Common myeloid progenitor, CD34-positive (primary cell): ENCODE measurements at places on chromosomes 11 and 22.

- DNase-seq = peak; percentile 73
These were observed 24.8 kb downstream of the PAK1 start for GRCh38 chr11:77449060-77449521.

GRCh38 chr11:44775985-44776446 is 49.3 kb downstream of the TSPAN18 start:
- DNase-seq = no peak

GRCh38 chr22:30855266-30855665 is 113.3 kb downstream of the MORC2 start:
- DNase-seq = no peak

DNA sequence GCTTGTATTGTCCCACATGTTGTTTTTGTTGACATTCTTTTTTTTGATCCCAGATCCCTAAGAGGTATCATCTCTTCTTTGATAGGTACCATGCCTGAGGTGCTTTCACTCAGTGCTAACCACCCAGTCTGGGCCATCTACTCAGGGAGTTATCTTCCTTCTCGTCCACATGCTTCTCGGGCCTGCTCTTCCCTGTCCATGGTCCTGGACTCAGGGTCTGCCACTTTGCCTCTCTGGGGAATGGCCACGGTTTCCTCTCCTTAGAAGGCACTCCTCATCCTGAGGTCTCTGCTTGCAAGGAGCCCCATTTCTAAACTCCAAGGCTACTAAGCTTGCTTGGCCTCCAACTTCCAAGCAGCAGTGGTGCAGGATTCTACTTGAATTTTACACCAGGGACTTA is 227.0 kb upstream of the NCAM1 start:
- peak; percentile 6 for DNase-seq

DNA sequence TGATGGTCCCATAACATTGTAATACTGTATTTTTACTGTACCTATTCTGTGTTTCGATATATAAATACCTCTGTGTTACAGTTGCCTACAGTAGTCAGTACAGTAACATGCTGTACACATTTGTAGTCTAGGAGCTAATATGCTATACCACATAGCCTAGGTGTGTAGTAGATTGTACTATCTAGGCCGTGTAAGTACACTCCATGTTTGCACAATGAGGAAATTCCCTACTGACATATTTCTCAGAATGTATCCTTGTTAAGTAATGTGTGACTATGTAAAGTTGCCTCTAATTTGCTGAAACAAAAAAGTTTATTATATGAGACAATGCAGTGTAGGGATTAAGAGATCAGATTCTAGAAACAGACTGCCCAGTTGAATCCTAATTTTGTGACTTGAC is 21.3 kb downstream of the CAPRIN1 start:
- no peak for DNase-seq

GRCh38 chr11:110857892-110858546 is 145.8 kb upstream of the ARHGAP20 start:
- no peak for DNase-seq

GRCh38 chr11:61683961-61684869 is 4.0 kb downstream of the DAGLA start:
- peak; percentile 69 for DNase-seq

DNA sequence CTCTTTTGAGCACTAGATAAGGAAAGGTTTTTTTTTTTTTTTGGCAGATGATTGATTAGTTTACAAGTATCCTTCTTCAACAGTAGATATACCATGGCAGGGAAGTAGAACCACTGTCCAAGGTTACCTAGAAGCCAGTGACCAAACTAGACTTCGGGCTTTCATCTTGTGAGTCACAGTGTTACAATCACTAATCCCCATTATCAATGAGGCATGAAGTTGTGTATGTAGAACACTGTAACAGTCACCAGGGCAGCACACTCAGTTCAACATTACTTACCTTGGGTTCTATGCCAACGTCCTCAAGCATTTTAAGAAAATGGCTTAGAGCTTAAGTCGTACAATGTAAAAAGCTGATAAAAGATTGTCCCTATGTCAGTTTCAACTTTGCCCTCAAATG is 430.9 kb downstream of the ETS1 start:
- no peak for DNase-seq

DNA sequence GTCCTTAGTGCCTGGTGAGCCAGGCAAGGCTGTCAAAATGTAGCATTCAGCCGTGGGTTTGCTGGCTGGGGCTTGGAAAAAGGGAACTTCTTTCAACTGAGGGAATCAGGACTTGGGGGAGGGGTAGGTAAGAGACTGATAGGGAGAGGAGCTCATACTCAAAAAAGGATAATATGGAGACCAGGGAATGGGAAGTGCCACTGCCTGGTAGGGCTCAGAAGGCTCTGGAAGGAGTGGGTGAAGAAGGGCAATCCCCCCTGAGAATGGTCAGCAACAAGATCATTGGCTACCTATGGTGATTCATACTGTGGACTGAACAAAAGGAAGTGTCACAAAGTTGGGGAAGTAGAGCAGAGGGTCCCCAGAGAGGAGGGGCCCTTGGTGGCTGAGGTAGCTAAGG is 1.9 kb downstream of the CNGA4 start:
- DNase-seq = peak; percentile 13

- peak; percentile 2 for DNase-seq
These were observed 10.2 kb downstream of the DKK3 start for GRCh38 chr11:11998091-11998781.

GRCh38 chr11:78138694-78139421 is 568 bp downstream of the ALG8 start:
- DNase-seq = peak; percentile 70

DNA sequence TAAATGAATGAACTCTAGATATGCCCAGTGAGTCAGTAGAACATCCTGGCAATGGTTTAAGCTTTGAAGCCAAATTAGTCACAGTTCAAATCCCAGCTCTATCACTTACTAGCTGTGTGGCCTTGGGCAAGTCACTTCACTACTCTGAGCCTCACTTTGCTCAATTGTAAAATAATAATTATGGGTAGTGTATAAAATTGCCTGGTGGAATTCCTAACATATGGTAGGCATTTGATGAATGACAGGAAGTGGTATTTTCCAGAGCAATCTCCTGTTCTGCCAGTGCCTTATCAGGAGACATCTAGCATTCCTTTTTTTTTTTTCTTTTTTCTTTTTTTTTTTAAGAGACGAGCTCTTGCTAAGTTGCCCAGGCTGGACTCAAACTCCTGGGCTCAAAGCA is 13.0 kb downstream of the SCN4B start:
- no peak for DNase-seq

- DNase-seq = peak; percentile 61
These were observed 36.3 kb upstream of the JAM3 start for GRCh38 chr11:134032501-134033091.

DNA sequence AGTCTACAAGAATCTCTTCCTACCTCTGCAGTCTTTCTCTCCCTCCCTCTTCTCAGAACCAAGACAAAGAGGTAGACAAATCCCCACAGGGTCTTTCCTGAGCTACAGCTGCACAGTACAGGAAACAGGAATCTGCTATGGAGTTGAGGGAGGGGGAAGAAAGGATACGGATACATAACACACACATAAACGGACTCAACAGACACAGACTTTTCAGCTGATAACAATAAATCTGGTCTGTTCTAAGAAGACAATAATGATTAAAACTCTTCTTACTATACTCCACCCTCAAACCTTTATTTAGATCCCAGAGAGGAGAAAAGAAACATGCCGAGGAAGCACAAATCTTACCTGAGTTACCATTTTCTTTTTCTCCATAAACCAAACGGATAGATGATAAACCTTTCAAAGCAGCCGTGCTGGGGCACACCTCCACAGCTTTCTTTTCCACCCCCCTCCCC is 122.2 kb downstream of the APOL5 start:
- no peak for DNase-seq

GRCh38 chr11:65454311-65454695 is 31.7 kb downstream of the NEAT1 start:
- no peak for DNase-seq

DNA sequence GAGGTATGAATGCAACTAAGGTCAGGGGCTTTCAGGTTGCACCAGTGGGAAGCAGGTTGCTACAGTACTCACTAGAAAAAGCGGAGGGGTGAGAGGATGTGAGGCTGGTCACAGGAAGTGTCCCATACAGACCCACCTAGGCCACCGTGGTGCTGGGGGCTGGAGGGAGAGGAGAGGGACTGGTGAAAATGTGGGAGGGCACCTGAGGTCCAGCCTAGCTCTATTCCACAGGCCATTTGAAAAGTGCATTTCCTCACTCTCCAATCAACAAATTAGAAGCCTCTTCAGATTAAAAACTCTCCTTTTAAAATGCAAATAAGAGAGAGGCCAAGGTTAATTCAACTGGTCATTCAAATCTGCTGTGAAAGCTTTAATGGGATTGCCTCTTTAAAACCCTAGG is 38.6 kb upstream of the NCAM1 start:
- no peak for DNase-seq

GRCh38 chr11:123479048-123479837 is 49.2 kb downstream of the GRAMD1B start:
- no peak for DNase-seq

- peak; percentile 61 for DNase-seq
These were observed 1359.9 kb downstream of the LRRC4C start for GRCh38 chr11:40099426-40100161.

DNA sequence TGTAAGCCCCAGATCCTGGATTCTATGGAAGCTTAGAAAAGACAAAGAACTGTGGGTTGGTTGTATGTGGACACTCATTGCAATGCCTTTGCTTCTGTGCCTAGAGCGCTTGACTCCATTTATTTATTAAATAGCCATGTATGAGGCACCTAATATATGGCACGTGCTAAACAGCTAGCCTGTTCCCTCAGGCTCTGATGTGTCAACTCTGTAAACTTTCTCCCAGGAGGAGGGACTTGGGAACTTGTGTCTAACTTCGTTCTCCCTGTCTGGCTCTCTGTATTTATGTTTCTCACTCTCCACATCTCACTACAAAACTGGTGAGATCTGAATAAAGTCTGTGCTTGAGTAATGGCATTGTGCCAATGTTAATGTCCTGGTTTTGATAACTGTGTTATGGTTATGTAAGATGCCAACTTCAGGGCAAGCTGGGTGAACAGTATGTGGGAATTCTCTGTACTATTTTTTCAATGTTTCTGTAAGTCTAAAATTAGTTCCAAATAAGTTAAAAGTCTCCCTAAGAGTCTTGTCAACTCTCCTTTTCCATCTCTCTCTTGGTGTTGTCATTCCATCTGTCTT is 34.1 kb upstream of the ZBTB16 start:
- no peak for DNase-seq

GRCh38 chr11:30666817-30667216 is 80.7 kb upstream of the MPPED2 start:
- DNase-seq = no peak

- no peak for DNase-seq
These were observed 2.9 kb downstream of the RPS3 start for GRCh38 chr11:75402002-75402773.

- peak; percentile 2 for DNase-seq
These were observed 555.3 kb downstream of the MIAT start for GRCh38 chr22:27212617-27213177.

DNA sequence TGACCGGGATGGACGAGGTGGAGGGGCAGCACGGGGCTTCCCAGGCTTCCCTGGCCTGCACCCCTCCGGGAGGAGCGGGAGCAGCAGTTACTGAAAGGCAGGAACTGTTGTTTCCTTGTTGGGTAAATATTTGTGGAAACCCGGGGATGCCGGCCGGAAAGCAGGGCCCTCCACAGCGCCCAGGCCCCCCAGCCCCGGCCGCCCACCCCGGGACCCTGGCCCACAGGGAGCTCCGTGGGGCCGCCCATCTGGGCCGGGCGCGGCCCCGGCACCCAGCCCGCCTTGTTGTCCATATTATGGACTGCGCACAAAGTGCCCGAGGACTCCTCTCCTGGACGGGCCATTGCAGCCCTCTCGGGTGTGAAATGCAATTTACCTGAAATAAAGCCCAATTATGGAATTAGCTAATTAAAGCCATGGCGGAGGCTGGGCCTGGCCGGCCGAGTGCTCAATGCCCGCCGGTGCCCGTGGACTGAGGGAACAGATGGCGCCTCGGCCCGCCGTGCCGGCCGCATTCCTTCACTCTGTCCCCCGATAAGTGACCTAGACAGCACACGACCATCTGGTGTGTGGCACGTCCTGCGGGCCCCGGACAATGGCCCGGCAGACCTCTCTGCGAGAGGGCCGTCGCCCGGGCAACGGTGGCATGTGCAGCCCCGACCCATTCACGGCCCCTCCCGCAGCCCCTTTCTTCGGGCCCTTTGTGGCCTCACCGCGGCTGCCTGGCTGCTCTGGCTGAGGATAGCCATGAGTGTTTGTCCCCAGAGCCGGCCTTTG is 35.4 kb downstream of the CDKN1C start:
- no peak for DNase-seq

DNA sequence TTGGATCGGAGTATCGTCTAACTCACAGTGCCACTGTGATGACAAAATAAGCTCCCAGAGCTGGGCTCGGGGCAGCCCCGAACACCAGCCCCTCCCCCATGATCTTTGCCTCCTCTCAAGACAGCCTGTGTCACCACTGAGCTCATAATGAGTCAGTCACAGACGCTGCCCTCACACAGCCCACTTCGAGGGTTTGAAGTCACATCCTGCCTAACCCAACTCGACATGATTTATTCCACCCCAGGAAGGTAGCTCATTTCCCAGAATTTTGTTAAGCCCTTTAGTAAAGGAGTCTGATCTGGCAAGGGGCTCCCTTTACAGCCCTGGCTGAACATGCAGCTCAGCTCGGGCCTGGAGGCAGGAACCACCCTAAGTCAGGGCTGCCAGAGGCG is 22.8 kb downstream of the MYH9 start:
- DNase-seq = peak; percentile 94

GRCh38 chr11:1656061-1656441 is 26.5 kb downstream of the KRTAP5-5 start:
- DNase-seq = no peak

DNA sequence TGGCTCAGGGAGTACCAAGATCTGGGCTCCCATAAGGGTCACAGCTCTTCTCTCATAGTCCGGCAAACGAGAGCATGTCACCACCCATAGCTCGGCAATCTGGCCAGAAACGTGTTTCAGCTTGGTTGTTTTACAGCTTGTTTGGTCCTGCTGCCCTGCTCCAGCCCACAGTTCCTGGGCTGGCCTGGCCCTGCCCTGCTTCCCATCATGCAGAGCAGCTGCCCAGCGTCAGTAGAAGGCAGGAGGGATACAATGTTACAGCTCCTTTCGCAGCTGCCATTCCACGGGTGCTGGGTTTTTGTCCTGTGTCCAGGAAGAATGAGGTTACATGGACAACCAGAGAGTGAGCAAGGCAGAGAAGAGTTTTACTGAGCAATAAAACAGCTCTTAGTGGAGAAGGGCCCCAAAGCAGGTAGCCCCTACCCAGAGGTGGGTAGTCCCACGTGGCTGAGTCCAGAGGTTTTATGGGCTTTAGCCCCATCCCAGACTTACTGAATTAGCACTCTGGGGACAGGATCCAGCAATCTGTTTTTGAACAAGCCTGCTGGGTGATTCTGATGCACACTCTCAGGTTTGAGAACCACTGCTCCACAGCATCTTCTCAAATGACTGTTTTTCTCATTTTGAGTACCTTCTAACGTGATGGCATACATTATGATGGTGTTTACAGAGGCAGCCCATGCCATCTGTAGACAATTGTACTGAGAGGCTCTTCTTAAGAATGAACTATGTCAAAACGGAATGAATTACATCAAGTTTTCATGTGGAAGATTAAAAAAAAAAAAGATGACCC is 5.8 kb upstream of the MS4A18 start:
- no peak for DNase-seq
